ENCODE measurements at places on chromosomes 4 and X. TPM values are rescaled to one million over a fixed set of nuclear protein-coding genes. Genes with fewer than 3 reads are reported as not detected.

Gene PASD1
- not detected for total RNA-seq

Gene RHOXF1
- total RNA-seq: not detected

Gene POU3F4
- total RNA-seq: 0.10 TPM

Gene IL2RG
- total RNA-seq: 2.6 TPM

Gene EXOC1L
- total RNA-seq: not detected

Gene ATOH1
- 0.30 TPM for total RNA-seq

Gene CCSER1
- 12.3 TPM for total RNA-seq

Gene SATL1
- 0.20 TPM for total RNA-seq

Gene TRIM75
- not detected for total RNA-seq

Gene STK32B
- total RNA-seq: 6.5 TPM

Gene CACNA1F
- total RNA-seq: 0.10 TPM

Gene HSD17B13
- total RNA-seq: 0.20 TPM

Gene NXF2B
- total RNA-seq: not detected

Gene FRMD7
- 0.10 TPM for total RNA-seq

Gene DUSP21
- not detected for total RNA-seq

Gene ODAPH
- total RNA-seq: not detected

Gene GPRASP1
- 12.4 TPM for total RNA-seq

Data from skin of body (tissue), 3 donors.